Activated T-cell treated with anti-CD3 and anti-CD28 coated beads, Interleukin-2, amount 50 U/mL, for 1 hour (primary cell): ENCODE measurements at places on chromosomes 4 and X.

DNA sequence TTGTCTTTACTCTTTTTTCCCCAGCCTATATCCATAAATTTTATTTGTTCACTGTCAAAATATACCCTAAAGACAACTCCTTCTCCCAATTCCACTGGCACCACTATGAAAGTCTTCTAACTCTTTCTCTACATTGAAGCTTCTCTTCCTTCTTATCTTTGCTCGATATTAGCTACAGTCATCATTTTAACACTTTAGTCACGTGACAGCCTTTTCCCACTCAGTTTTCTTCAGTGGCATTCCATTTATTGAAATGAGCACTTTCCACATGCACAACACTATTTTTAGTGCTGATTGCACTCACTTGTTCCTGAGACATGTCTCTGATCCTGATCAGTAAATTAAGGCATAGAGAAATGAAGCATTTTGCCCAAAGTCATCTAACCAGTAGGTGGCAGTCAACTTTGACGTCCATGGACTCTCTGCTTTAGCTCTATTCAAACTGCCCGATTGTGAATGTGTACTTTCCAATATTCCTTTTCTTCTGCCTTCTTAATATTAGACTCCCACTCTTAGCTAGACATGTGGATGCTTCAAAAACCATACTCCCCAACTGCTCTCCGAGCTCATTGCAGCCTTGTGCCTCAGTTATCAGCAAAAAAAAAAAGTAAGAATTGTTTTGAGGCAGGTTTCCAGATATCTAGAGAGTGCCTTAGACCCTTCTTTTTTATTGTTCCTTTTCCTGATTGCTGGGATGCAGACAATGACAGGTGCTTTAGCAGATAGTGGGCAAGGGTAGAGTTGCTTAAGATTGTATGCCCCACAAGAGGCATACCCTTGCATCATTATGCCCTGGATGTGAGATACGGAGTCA lies 394.4 kb upstream of the ADGRL3 start:
- no peak for DNase-seq

- no peak for DNase-seq
Measured at GRCh38 chr4:72360075-72360474, 208.9 kb downstream of the ADAMTS3 start.

- no peak for DNase-seq
Measured at GRCh38 chr4:169899295-169899694, 126.9 kb downstream of the MFAP3L start.

DNA sequence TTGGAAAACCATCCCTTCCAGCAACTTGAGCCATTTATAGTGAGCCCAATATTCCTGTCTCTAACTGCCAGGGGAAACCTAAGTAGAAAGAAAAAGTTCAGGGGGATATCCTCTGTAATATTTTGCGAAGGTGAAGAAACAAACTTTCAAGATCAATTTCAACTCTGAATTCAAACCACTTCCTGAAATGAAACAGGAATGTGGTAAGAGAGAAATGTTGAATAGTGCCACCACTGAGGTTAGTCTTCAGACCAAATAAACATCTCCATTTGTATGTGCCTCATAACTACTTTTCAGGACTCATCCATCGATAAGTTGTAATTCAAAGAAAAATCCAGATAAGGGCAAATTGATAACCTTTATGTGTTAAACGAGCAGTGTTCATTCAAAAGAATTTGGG lies 128.7 kb downstream of the GABRB1 start:
- no peak for DNase-seq

DNA sequence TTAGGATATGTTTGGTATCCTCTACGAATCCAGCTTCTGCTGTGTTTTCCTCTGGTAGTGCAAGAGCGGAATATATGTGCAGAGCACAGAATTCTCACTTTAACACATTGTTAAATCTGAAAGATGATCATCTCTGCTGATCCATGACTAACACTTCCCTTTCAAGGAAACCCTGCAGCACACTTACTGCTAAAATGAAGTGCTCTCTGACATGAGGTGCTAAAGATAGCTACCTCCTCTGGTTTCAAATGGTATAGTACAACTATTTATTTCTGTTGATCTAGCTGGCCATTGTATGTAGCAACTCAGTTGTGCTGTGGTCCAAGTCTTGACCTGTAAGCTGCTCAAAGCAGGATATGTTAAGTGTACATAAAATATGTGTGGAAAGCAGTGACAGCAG lies 162.4 kb upstream of the FMR1 start:
- no peak for DNase-seq

DNA sequence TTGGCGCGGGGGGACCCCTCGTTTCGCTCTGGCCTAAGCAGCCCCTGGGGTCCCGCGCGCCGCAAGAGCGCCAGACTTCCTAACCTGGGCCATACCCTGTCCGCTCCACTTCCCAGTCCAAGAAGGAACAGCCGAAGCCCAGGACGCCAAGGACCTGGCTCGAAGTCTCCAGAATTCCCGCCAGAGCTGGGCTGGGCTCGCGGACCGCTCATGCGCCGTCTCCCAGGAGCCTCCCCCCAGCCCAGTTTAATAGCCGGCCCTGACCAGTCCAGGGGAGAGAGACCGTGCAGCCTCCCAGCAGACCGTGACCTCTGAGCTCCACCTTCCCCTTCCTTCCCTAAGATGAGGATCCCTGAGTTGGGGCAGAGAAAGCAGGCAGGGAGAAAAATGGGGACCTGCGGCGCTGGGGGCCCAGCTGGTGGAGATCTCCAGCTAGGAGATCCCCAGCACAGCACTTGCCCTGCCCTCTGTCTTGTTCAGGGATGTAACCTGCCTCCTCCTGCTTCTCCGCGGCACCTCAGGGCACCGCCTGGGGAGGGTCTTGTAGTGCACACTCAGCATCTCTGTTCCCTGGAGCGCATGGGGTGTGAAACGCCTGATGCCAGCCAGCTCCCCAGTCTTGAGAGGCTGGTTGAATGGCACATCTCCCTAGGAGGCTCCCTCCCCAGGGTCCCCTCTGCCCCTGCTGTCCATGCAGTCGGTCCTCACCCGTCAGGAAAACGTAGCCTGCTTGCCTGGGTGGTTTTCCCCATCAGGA lies 1.2 kb upstream of the LETM1 start:
- DNase-seq = no peak

GRCh38 chr4:8244001-8244757 lies 25.4 kb upstream of the HTRA3 start:
- no peak for DNase-seq

DNA sequence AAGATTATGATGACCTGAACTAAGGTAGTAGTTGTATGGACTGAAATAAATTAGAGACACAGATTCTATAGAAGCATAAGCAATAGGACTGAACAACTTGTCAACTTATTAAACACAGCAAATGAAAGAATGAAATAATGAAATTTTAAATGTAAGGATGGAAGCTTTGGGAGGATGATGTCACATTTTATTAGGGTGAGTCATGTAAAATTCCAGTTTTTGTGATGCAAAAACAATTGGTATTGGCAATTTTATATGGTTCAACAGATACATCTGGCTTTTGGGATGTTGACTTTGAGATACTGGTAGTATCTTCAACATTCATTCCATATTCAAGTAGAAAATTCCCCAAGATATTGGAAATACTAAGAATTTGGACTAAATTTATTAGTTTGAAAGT lies 72.7 kb upstream of the IL15 start:
- no peak for DNase-seq

- DNase-seq = no peak
Measured at GRCh38 chrX:2521092-2521926, 20.5 kb upstream of the DHRSX start.

- DNase-seq = no peak
Measured at GRCh38 chr4:166341992-166342391, 469.0 kb downstream of the TLL1 start.
